ENCODE measurements at places on chromosomes 4 and X.

GRCh38 chr4:19416146-19416545 is 835.6 kb upstream of the SLIT2 start:
- DNase-seq, result no peak

DNA sequence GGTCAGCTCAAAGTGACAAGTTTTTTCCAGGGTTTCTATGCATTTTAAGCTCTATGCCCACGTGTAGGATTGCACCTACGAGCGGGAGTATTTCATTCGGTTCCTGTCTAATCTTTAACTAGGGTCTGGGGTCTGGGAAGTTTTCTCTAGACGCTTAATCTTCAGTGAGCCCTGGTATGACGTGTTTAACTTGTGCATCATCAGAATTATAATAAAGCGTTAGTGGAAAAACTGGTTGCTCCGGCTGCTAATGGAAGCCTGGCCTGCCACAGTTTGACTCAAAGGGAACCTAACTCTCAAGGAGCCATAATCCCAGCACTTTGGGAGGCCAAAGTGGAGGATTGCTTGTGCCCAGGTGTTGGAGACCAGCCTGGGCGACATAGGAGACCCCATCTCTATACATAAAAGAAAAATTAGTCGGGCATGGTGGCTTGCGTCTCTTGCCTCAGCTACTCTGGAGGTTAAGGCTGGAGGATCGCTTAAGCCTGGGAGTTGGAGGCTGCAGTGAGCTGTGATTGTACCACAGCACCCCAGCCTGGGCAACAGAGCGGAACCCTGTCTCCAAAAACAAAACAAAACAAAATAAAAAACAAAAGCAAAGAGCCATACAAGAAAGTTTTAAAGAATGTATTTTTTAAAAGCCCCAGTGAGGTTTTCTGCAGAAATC is 30.2 kb downstream of the ARSD start:
- DNase-seq, result no peak

DNA sequence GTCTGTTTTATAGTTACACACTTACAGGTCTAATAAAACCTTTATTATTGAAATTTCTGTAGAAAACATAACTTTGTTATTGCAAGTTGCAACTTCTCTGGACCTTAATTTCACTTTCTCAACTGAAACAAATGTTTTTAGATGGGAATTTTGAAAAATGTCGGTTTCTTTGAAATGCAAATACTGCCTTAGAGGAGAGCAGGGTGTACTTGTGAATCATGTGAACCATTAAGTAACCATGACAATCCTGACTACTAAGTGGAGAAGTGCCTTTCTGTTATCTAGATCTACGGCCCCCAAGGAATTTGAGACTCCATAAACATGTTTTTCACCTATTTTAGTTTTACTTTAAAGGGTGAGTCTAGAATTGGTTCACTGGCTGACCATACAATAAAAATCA is 8.5 kb upstream of the ARMCX2 start:
- DNase-seq, result no peak

- no peak for DNase-seq
Measured at GRCh38 chr4:38673130-38673978, 9.4 kb downstream of the KLF3 start.

DNA sequence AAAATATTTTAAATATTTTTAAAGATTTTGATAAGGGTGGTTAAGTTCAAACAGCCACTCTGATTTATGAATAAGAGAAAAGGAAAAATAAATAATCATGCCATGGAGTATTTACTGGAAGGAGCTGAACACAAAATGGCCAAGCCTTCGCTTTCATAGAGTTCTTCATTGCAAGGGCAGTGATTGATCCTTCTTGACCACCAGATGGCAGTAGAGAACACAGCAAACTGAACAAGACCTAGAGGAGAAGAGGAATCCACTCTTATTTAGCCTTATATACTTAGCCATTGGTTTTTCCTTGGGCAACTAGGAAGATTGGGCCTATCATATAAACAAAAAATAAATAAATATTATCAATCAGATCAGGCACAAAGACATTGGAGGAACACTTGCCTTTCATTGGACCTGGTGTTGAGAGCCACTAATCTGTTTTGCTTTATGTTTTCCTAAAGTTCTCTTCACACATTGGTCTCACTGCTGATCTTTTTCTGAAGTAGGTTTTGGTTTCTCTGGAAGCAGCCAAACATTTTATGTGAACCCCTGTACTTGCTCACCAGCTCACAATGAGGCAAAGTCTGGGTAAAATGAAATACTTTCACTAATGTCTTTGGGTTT is 58.1 kb upstream of the PARM1 start:
- DNase-seq, result peak; percentile 62

DNA sequence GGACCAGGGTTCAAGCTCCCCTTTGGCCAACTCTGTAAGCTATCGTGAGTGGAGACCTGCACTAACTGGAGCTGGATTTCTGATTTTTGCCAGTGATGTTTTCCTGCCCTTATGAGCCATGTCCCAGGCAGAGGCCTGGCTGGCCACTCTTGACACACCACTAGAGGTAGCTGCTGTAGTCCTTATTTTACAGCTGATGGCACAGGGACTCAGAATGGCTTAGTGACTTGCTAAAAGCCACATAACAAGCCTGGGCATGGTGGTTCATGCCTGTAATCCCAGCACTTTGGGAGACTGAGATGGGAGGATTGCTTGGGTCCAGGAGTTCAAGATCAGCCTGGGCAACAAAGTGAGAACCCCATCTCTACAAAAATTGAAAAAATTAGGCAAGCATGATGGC is 33.4 kb downstream of the CYTL1 start:
- peak; percentile 21 for DNase-seq

All from spinal cord (tissue), 10 donors.